ENCODE measurements at places on chromosomes 1 and 21.

- DNase-seq, result peak; percentile 52
Observed at GRCh38 chr1:84724128-84724860, 34.0 kb upstream of the SSX2IP start.

- DNase-seq, result no peak
Observed at GRCh38 chr21:42495027-42495426, 997 bp downstream of the RSPH1 start.

GRCh38 chr1:116330846-116331245 is 42.2 kb upstream of the ATP1A1 start:
- DNase-seq, result no peak

- DNase-seq, result no peak
Observed at GRCh38 chr1:149843431-149844041, 55.8 kb upstream of the BOLA1 start.

GRCh38 chr1:239944666-239945065 is 147.0 kb upstream of the FMN2 start:
- DNase-seq, result no peak

GRCh38 chr1:67269061-67269460 is 38.6 kb upstream of the IL12RB2 start:
- no peak for DNase-seq

- DNase-seq, result no peak
Observed at GRCh38 chr21:40257342-40257741, 390.1 kb downstream of the PCP4 start.

GRCh38 chr1:85245891-85246290 is 13.6 kb downstream of the C1orf52 start:
- DNase-seq, result no peak

DNA sequence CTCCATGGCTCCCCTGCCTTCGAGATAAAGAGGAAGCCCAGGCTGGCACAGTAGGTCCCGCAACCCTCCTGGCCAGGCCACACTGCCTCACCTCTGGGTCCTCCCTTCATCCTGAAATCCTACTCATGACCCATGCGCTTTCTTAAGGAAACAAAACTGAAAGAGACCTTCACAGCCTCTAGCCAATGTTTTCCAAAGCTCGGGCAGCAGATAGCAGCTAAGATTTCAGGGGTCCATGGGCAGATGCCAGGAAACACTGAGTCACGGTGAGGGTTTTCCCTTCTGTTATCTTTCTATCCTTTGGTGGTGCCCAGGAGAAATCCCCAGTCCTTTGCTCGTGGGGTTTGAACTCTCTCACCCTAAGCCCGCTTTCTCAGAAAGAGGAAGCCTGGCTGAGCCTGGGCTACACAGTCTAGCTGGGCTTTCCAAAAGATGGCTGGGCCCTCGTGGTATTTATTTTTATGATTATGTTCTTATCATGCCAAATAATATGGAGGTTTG is 26.6 kb downstream of the TTC39A start:
- no peak for DNase-seq

- DNase-seq, result no peak
Observed at GRCh38 chr21:16420031-16420724, 690.4 kb downstream of the USP25 start.

GRCh38 chr1:242185731-242186130 is 186.8 kb upstream of the MAP1LC3C start:
- no peak for DNase-seq

- no peak for DNase-seq
Observed at GRCh38 chr1:101520302-101520701, 283.5 kb downstream of the S1PR1 start.

DNA sequence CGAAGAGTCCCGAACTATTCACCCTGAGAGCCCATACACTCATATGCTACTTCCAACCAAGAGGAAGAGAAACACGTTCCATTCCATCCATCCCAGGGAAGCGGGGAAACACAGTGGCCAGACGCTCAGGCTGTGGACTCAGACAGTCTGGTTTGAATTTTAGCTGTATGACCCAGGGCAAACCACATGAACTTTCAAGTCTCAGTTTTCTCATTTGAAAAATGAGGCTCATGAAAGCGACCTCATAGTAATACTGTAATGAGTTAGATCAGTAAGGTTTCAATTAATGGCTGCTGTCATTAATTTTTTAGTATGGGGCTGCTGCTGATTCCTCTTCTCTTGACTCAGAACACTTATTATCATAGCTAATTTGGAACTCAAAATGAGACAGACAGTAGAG is 1.5 kb downstream of the FCRL4 start:
- no peak for DNase-seq

GRCh38 chr1:38454236-38454635 is 405.3 kb downstream of the RRAGC start:
- DNase-seq, result no peak

DNA sequence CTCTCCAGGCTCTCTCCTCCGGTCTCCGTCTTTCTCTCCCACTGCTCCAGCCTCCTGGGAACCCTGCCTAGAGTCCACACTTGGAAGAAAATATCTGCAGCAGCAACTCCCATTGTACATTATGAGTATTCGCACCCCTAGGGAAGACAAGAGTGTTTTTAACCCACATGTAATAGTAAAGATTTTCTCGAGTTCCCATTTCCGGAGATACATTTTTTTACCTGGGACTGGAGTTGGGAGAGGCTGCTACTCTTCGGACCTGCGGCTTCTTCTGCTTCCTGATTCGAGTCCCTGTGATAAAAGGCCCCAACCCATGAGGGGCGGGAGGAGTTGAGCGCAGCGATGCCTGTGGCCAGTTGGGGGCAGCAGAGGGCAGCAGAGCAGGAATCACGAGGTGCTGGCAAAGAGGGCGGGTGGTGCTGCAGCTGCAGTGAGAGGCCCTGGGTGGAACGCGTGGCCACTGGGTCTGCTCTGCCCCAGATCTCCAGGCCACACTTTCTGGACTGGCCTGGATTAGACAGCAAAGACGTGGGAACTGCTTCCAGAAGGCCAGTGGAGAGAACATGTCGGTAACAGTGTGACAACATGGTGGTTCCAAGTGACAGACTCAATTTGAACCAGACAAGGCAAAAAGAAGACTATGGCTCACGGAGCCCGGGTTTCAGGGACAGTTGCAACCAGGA is 221.0 kb upstream of the CSF3R start:
- peak; percentile 17 for DNase-seq

GRCh38 chr1:119331190-119331515 is 37.4 kb upstream of the HAO2 start:
- no peak for DNase-seq

DNA sequence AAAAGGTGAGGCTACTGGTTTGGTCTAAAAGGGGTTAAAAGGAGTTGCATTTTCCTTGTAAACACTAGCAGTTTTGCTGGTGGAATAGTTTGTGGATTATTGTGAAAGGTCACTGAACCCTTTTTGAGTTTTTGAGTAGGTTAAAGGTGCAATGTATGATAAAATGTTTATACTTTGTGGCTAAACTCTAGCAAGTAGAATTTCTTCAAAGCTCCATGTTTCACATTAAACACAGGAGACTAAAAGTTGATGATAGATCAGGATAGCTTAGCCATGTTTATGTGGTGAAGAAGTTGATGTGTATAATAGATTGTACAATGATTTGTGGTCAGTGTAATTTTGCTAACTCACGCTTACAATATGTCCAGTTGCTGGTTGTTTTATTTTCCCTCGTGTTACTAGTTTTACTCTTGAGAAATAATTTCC is 13.1 kb downstream of the ZNF326 start:
- no peak for DNase-seq

- DNase-seq, result no peak
Observed at GRCh38 chr1:17251701-17252376, 2.9 kb downstream of the PADI3 start.

- no peak for DNase-seq
Observed at GRCh38 chr1:20819818-20820217, 32.7 kb upstream of the HP1BP3 start.

- DNase-seq, result no peak
Observed at GRCh38 chr1:72105201-72105600, 177.1 kb downstream of the NEGR1 start.

DNA sequence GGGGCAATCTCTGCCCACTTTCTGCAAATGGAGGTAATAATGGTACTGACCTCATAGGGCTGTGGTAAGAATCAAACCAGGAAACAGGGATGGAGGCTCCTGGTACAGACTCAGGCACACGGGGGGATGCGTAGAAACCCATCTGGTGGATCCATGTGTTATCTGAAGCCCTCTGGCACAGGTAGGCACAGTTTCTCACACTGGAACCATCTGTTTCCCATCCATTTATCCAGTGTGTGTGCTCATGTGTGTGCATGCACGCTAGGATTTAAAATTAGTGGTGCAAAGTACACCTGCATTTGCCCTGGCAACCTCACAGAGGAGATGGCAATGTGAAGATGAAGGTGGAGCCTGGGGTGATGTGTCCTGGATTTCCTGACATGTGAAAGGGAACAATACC is 103.3 kb downstream of the RAVER2 start:
- no peak for DNase-seq

- no peak for DNase-seq
Observed at GRCh38 chr1:12255913-12256312, 26.1 kb downstream of the VPS13D start.

DNA sequence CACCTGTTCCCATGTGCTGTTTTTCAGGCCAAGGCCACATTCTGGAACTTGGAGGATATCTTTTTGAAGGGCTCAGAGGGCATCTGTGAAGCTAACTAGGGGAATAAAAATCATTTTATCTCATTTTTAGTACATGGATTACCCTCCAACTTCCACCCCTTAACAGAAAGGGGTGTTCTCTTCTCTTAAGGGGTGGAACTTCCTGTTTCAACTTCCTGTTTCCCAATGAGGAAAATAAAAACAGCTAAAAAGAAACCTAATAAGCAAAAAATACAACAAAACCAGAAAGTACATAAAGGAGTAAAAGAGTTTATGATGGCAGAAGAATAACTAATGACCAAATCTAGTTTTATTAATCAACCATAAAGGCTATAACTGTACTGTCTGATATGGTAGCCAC is 24.8 kb upstream of the SLC22A15 start:
- no peak for DNase-seq
